GM12865 (cell line): ENCODE measurements at places on chromosomes 5 and 9.

DNA sequence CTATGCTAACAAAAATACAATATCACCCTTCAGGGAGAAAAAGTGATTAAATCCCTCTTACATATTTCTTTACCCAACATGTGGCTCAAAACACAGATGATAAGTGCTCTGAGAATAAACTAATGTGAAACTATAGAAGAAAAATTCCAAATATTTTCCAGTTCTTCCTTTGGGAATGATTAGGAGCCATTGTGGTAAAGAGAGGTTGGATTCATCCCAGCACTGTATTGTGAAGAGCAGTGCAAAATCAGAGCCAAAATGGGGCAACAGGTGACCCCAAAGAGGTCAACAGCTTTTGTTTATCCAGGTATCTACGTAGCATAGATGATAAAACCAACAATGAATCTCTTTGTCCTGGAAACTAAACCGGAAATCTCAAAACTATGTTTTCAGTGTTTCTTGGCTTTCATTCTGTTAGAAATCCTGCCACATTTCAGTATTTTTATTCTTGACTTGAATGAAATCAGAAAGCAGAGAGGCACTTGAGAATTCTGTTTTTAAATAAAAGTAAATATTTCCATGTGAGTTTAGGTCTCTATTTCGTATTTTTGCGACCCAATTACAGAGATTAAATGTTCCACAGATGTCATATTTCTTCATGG, 120.4 kb upstream of the FST start:
- no peak for DNase-seq

- DNase-seq: no peak
Observed at GRCh38 chr5:66231508-66231907, 87.4 kb downstream of the SREK1 start.

- no peak for DNase-seq
Observed at GRCh38 chr9:136051453-136051836, 43.6 kb downstream of the NACC2 start.

GRCh38 chr9:33172256-33173238, 5.4 kb upstream of the B4GALT1 start:
- no peak for DNase-seq

DNA sequence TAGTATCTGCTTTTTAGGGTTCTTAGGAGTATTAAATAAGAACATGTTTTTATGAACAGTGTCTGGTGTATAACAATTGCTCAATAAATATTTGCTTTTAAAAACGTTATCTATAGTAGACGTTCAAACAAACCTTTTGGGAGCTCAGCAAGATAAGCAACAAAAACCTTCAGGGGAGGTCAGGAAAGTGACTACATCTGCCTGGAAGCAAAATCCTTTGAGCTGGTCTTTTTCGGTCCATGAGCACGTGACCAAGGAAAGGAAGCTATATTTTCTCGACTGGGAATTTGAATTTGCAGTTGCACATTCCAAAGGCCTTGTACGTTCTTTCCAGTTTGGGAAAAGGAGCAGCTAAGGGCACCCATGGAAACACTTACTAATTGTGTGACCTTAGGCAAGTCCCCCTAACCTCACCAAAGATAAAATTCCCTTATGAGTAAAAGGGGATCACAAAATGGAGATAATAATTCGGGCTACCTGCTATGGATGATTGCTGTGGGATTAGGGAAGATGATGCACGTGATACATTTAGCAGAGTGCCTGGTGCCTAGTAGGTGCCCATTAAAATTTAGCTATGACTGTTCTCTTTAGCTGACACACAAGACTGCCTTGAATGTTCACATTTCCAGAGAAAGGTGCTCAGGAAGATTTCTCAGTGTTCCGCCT, 45.4 kb downstream of the PTTG1 start:
- no peak for DNase-seq

DNA sequence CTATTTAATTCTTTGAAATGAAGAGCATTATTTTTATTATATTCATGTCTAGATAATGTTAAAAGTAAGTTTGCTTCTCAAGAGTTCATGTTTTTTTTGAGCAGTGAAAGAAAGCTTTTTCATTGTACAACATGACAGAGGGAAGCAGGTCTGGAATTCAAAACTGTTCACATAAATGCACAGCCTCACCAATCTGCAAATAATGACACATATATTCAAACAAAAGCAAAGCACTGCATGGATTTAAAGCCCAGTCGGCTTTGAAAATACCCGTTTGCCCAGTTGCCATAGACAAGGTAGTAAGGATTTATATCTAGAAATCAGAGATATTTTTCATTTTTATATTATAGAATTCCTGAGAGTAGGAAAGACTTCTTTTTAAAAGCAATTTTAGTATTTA, 201.8 kb downstream of the CD180 start:
- no peak for DNase-seq

- peak; percentile 61 for DNase-seq
Observed at GRCh38 chr5:164742025-164742424, 1236.6 kb downstream of the MAT2B start.

GRCh38 chr9:130390390-130390789, 54.4 kb upstream of the ASS1 start:
- DNase-seq: no peak

GRCh38 chr9:71218774-71219173, 97.4 kb upstream of the TRPM3 start:
- DNase-seq: no peak

DNA sequence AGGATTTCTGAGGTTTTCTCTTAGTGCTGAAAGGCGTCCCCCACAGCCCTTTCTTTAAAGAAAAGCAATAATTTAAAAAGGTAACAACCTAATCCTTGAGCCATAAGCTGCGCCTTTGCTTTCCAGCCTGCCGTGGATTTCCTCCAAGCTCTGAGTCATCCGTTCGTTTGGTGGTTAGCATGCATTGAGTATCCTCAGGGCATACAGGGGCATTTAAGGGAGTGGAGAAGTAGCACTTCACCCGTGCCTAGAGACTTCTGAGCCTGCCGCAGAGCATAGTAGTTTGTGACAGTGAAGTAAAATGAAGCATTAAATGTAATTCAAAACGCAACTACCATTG, 892 bp upstream of the TNC start:
- no peak for DNase-seq

DNA sequence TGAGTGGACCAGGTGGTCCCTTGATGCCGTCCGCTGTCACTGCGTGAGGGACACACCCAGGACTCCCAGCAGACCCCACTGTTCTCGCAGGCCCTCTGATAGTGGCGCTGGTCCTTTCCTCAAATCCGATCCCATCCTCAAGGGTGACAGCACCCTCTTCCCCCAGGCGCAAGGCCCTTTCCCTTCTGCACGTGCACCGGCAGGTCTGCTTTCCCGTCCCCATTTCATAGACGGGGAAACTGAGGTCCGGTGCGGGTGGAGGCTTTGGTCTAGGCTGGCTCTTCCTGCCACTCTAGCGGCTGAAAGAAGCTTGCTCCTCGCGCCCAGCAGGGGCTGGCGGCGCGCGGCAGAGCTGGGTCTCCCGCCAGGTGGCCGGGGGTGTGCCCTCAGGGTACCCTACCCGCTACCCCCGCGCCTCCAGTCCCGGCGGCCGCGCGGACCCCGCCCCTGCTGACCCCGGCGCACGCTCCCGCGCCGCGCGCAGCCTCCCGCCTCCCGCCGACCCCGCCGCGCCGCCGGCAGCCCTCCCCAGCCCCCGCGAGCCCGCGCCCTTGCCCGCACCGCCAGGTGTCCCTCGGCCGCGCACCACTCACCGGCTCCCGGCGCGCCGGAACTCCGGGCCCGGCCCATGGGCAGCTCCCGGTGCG, 453 bp downstream of the RASGEF1C start:
- DNase-seq: no peak

DNA sequence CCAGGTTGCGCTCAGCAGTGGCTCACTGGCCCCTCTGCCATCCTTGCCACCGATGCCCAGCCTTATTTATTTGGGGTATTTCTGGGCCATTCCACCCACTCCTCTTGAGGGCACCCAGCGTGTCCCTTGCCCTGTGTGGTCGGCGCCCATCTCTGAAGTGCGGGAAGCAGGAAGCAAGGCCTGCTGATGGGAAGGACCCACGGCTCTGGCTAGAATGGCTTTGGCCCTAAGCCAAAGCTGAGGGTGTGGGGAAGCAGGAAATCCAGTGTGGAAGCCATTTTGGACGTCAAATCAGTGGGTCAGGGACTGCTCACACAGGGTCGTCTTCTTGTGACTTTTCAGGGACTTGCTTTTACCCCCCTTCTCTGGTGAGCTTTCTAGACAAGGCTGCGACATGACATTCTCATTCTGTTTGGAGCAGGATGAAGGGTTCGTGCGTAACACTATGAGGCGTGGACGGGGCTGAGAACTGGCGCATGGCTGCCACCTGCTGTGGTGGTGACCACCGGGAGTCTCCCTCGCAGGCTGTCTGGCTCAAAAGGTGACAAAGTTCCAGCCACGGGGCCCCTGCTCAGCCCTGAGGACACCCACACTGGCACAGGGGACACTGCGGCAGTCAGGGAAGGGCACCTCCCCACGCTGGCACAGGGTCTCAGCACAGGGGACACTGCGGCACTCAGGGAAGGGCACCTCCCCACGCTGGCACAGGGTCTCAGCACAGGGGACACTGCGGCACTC, 50.7 kb upstream of the NKD2 start:
- DNase-seq: no peak

DNA sequence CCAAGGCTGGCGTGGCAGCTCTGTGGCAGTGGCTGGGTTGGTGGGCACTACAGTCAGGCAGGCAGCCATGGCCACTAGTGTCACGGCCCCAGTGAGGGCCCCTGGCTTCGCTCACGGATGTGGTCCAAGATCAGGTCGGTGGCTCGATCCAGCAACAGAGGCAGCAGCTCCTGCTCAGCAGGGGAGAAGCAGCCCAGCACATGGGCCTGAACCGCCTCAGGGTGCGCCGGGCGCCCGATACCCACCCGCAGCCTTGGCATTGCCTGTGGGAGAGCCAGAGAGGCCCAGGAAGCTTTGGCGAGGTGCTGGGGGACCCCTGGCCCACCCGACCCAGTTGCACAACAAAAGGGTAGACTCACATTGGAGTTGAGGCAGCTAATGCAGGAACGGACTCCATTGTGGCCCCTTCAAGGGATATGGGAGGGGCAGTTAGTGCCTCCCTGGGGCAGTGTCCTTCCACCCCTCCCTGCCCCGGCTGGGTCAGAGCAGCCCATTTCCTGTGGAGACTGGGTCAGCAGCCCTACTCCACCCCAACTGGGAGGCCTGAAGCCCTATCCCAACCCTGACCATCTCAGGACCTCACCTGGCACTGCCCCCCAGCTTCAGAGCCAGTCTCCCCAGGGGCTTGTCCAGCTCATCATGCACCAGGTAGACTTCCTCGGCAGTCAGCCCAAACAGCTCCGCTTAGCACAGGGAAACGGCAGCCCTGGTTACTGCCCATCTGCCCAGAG, 1.3 kb downstream of the PTRH1 start:
- DNase-seq: no peak

DNA sequence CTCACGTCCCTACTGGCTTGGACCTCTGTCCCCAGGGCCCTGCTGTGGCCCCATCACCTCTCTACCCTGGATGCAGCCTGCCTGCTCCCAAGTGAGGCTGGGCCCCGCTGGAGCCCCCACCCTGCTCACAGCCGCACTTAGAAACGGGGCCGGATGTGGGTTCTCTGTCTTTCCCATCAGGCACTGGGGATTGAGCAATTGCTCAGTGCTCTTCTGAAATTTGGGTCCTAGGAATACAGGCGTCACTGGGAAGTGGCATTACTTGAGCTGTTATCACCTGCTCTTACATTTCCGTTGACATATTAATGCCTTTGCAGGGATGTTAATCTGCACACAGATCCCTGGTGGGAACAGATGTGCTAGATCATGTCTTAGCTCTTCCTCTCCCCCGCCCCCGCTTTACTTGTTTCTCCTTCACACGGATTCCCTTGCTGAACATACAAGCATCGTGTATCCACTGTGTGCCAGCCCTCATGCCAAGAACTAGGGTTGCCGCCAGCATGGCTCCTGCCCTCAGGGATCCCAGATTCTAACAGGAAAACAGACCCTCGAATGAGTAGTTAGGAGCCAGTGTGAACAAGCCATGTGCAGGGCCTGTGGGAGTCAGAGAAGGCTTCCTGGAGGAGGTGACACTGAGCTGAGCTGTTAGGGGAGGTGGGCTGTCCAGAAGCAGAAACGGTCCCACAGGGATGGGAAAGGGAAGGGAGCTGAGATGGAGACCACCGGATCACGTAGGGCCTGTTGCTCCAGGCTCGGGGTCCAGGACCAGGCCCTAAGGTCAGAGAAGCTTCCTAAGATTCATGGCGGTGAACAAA, 65.1 kb downstream of the NEK6 start:
- DNase-seq: no peak

DNA sequence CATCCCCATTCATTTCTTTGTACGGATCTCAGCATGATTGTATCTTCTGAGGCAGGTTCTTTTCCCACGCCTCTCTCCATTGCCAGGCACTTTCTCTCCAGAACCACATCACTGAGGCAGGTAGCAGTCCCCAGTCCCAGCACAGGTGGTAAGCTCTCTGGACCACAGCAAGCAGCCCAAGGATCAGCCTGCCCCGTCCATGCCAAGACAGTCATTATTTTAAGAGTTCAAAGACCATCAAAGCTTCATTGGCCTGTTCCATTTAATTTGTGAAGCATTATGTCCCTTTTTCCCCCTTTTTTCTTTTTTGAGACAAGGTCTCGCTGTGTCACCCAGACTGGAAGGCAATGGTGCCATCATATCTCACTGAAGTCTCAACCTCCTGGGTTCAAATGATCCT, 171.7 kb downstream of the AUH start:
- DNase-seq: no peak

DNA sequence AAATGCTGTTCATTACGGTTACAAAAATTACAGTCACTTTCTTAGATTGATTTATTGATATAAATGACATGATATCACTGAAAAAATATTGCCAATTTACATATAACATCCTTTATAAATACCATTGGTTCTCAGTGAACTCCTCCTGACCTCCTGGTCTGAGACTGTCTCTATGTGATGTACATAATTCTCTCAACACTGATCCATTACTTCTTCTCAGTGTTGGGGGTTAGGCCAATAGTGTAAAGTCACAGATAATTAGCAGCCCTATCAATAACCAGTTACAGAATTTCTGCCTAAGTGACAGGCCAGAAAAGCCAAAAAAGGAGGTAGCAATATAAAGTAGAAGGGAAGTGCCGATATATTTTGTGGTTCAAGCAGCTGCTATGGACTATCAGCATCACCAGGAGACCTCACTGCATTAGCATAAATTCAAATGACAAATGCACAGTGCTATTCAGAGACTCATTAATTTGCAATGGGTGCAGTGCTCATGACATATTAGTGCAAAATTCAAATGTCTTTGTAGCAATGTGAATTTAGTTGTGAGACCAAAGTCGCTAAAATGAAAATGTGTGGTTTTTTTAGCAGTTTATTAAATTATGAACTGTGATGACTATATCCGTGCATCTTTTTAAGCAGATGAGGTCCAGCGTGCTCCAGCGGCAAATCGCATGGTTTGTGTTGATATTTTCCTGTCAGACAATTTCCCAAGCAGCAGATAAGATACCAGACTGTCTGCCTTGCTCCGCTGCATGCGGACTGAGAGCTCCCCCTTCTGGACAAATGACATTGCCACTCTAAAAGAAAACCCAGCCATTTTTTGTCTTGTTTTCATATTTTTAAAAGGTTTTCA, 144.6 kb downstream of the CETN3 start:
- peak; percentile 85 for DNase-seq
